Activated CD8-positive, alpha-beta T cell treated with anti-CD3 and anti-CD28 coated beads for 36 hours (primary cell): ENCODE measurements at places on chromosomes 16 and 17. TPM values are rescaled to one million over a fixed set of nuclear protein-coding genes. Genes with fewer than 3 reads are reported as not detected.

The PLCG2 gene
- total RNA-seq, result 12.7 TPM

The RNF151 gene
- total RNA-seq, result not detected

DNA sequence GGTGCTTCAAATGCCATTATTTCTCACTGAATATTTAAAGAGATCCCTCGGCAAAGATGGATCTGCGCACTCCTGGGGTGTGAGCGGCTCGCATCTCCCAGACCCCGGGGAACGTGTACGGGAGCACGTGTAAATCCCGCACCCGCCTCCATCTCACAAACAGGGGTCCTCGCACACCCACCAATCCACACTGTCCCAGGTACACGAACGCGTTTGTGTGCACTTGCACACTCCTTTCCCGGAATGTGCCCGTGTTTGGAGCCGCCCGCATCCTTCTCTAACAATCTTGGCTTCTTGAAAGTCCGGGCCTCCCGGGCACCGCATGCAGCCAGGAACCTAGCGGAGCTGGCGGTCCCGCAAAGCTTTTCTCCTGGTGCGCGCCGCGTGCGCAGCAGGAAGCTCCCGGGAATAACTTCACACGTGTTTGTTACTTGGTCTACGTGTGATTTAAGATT lies 2.5 kb upstream of the SALL1 start:
- H3K4me1 ChIP-seq, result peaks cover 7% of the 10 kb centered on the region
- no peak overlapping the region for H3K27ac ChIP-seq
- H3K27me3 ChIP-seq, result peaks cover 65% of the 10 kb centered on the region
- H3K4me3 ChIP-seq, result no peak overlapping the region

The TMEM208 gene
- 25.7 TPM for total RNA-seq

The GUCY2D gene
- not detected for total RNA-seq

GRCh38 chr16:3745751-3746355 lies 28.5 kb upstream of the TRAP1 start:
- peaks cover 7% of the 10 kb centered on the region for H3K4me1 ChIP-seq
- H3K27ac ChIP-seq, result peak overlapping the region; percentile 24

GRCh38 chr16:57092786-57093411 lies 516 bp downstream of the CPNE2 start:
- peaks cover 12% of the 10 kb centered on the region for H3K4me1 ChIP-seq
- H3K27ac ChIP-seq, result no peak overlapping the region
- peak; percentile 50 for DNase-seq
- peaks cover 11% of the 10 kb centered on the region for H3K27me3 ChIP-seq
- no peaks in the 10 kb centered on the region for H3K36me3 ChIP-seq

- no peak overlapping the region for H3K27ac ChIP-seq
- H3K36me3 ChIP-seq, result no peaks in the 10 kb centered on the region
- H3K4me1 ChIP-seq, result peaks cover 17% of the 10 kb centered on the region
- H3K4me3 ChIP-seq, result no peak overlapping the region
- no peak for DNase-seq
Measured at GRCh38 chr17:49873926-49874325, 26.1 kb upstream of the TAC4 start.

DNA sequence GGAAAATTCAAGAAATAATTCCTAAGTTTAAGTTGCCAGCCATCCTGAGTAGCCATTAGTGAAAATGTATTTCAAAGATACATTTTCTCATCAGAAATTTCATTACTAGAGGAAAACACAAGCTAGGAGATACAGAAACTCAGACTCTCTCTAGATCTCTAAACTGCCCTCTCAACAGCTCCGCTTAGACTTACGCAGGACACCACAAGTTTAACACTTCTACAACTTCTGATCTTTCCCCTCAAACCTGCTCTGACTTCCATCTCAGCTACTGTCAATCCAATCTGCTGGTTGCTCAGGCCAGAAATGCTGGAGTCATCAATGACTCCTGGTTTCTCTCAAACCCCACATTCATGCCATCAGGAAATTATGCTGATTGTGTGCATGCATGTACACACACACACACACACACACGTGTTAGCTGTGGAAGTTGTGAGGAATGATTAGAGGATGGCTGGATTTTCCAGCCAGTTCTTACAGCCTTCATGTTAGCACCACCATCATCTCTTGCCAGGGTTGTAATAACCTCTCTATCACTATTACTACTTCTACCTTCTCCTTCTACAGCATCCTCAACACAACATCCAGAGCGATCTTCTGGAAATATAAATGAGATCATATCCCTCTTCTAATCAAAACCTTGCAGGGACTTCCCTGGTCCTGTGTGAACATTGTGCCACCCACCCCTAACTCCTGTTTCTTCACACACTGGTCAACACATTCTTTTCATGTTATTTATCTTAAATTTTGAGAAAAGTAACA lies 47.1 kb downstream of the COX10 start:
- no peak for DNase-seq
- peak overlapping the region; percentile 24 for H3K27ac ChIP-seq
- H3K4me1 ChIP-seq, result peaks cover 65% of the 10 kb centered on the region
- no peak overlapping the region for H3K4me3 ChIP-seq
- H3K36me3 ChIP-seq, result peaks cover 22% of the 10 kb centered on the region

The CLEC3A gene
- total RNA-seq, result not detected

The PERCC1 gene
- total RNA-seq, result 0.29 TPM

The LRRC36 gene
- total RNA-seq, result 0.90 TPM

GRCh38 chr16:30656388-30656787 lies 1.8 kb upstream of the FBRS start:
- peaks cover 52% of the 10 kb centered on the region for H3K36me3 ChIP-seq
- peaks cover 38% of the 10 kb centered on the region for H3K4me1 ChIP-seq
- H3K27me3 ChIP-seq, result no peaks in the 10 kb centered on the region
- peak overlapping the region; percentile 92 for H3K27ac ChIP-seq

The TRIM72 gene
- total RNA-seq, result not detected

The USP6 gene
- 0.07 TPM for total RNA-seq

The PFN1 gene
- total RNA-seq, result 1,759 TPM

GRCh38 chr17:45653616-45654015 lies 130.5 kb upstream of the CRHR1 start:
- no peaks in the 10 kb centered on the region for H3K36me3 ChIP-seq
- no peak for DNase-seq
- H3K4me3 ChIP-seq, result no peak overlapping the region
- H3K27ac ChIP-seq, result no peak overlapping the region

- no peak overlapping the region for H3K27ac ChIP-seq
- H3K36me3 ChIP-seq, result no peaks in the 10 kb centered on the region
- H3K4me3 ChIP-seq, result no peak overlapping the region
- H3K4me1 ChIP-seq, result no peaks in the 10 kb centered on the region
- DNase-seq, result peak; percentile 67
- H3K27me3 ChIP-seq, result peaks cover 2% of the 10 kb centered on the region
Measured at GRCh38 chr16:85245307-85246172, 133.3 kb upstream of the CIBAR2 start.
